ENCODE measurements at places on chromosomes 2 and 18. TPM values are rescaled to one million over a fixed set of nuclear protein-coding genes. Genes with fewer than 3 reads are reported as not detected.

Gene TPO
- not detected for total RNA-seq

Gene RNF125
- 0.29 TPM for total RNA-seq

DNA sequence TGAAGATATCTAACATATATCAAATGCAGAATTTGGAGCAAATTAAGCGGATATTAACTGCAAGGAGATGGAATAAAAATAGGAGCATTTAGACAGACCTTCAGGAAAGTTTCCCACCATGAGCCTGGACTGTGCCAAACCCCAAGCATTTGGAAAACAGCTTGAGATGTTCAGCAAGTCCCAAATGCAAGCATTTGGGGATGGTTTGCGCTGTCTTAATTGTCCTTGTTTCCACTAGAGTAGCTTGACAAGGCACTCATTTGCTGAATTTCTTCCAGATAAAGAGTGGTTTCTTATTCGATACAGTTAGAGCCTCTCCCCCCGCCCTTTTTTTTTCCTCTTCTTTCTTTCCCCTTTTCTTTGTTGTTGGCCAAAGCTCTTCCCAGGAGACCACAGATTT is 77.1 kb upstream of the CDC42EP3 start:
- no peak overlapping the region for H3K4me3 ChIP-seq
- H3K27ac ChIP-seq = no peak overlapping the region
- DNase-seq = no peak
- H3K27me3 ChIP-seq = no peaks in the 10 kb centered on the region

DNA sequence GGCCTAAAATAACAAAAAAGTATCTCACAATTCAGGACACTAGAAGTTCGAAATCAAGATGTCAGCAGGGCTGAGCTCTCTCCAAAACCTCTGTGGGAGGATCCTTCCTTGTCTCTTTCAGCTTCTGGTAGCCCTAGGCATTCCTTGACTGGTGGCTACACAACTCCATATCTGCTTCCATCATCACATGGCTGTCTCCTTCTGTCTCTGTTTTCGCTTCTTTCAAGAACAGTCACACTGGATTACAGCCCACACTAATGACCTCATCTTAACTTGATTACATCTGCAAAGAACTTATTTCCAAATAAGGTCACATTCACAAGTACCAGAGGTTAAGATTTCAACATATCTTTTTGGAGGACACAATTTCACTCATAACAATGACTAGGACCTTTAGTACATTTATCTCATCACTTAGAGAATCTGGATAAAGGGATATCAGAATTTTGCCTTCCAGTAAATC is 275.2 kb downstream of the IRS1 start:
- no peaks in the 10 kb centered on the region for H3K36me3 ChIP-seq
- no peak overlapping the region for H3K27ac ChIP-seq
- no peaks in the 10 kb centered on the region for H3K27me3 ChIP-seq
- no peaks in the 10 kb centered on the region for H3K4me1 ChIP-seq
- no peak overlapping the region for H3K4me3 ChIP-seq
- DNase-seq = no peak

All from osteocyte (in vitro differentiated cells).